ENCODE measurements at places on chromosomes 6 and 20. TPM values are rescaled to one million over a fixed set of nuclear protein-coding genes. Genes with fewer than 3 reads are reported as not detected.

The PGC gene
- 947 TPM for total RNA-seq

The BPIFB1 gene
- total RNA-seq, result 263 TPM

The LIME1 gene
- 8.7 TPM for total RNA-seq

The GABRR1 gene
- not detected for total RNA-seq

The SOBP gene
- 6.9 TPM for total RNA-seq

The IL20RA gene
- 10.9 TPM for total RNA-seq

The MUC21 gene
- 3.8 TPM for total RNA-seq

The SEL1L2 gene
- total RNA-seq, result not detected

The FAM83C gene
- not detected for total RNA-seq

The RAD21L1 gene
- not detected for total RNA-seq

The ID4 gene
- total RNA-seq, result 27.8 TPM

The VGLL2 gene
- not detected for total RNA-seq

The SLC17A9 gene
- 10.4 TPM for total RNA-seq

The NT5E gene
- total RNA-seq, result 18.0 TPM

The SLC26A8 gene
- total RNA-seq, result 1.2 TPM

The NUP153 gene
- total RNA-seq, result 30.5 TPM

The RFX6 gene
- not detected for total RNA-seq

The ZC3H12D gene
- 2.6 TPM for total RNA-seq

The KDM1B gene
- 26.0 TPM for total RNA-seq

The RAET1L gene
- total RNA-seq, result not detected

The COL9A1 gene
- total RNA-seq, result not detected

The C20orf144 gene
- total RNA-seq, result not detected

The CEP43 gene
- total RNA-seq, result 13.3 TPM

The ZNF334 gene
- total RNA-seq, result 4.7 TPM

The RRP36 gene
- 35.3 TPM for total RNA-seq

The TTK gene
- total RNA-seq, result 1.7 TPM

The RBBP8NL gene
- 2.0 TPM for total RNA-seq

The ASCC3 gene
- total RNA-seq, result 34.8 TPM

The ARFGEF3 gene
- total RNA-seq, result 33.8 TPM

The LY86 gene
- 20.2 TPM for total RNA-seq

The KCNK16 gene
- total RNA-seq, result not detected

The ZNF165 gene
- total RNA-seq, result 2.2 TPM

The TBPL1 gene
- 21.1 TPM for total RNA-seq

The ADAM33 gene
- 11.7 TPM for total RNA-seq

The TXLNB gene
- total RNA-seq, result 1.1 TPM

The LY6G6F gene
- 0.97 TPM for total RNA-seq

The LBP gene
- total RNA-seq, result not detected

The CDSN gene
- not detected for total RNA-seq

The IMPG1 gene
- total RNA-seq, result not detected

The VSX1 gene
- total RNA-seq, result not detected

The RIMS4 gene
- total RNA-seq, result 3.5 TPM

The RREB1 gene
- total RNA-seq, result 62.8 TPM

The DEFB115 gene
- total RNA-seq, result not detected

The ARMC2 gene
- total RNA-seq, result 10.8 TPM

The SYCP2L gene
- total RNA-seq, result 1.0 TPM

The LAMP5 gene
- 0.41 TPM for total RNA-seq

The HLA-DQB2 gene
- total RNA-seq, result 74.8 TPM

The GJA1 gene
- 64.1 TPM for total RNA-seq

The ADTRP gene
- total RNA-seq, result 42.5 TPM

The AFG1L gene
- 7.4 TPM for total RNA-seq

The ERVFRD-1 gene
- total RNA-seq, result 0.65 TPM

The KIF13A gene
- 55.2 TPM for total RNA-seq

The ARFGEF2 gene
- 32.9 TPM for total RNA-seq

The PNPLA1 gene
- total RNA-seq, result 0.27 TPM

The VIP gene
- 1.5 TPM for total RNA-seq

The SOX18 gene
- 48.3 TPM for total RNA-seq

The CCN5 gene
- total RNA-seq, result 42.3 TPM
